GF-D8 (cell line): ENCODE measurements at places on chromosomes 5 and 9.

DNA sequence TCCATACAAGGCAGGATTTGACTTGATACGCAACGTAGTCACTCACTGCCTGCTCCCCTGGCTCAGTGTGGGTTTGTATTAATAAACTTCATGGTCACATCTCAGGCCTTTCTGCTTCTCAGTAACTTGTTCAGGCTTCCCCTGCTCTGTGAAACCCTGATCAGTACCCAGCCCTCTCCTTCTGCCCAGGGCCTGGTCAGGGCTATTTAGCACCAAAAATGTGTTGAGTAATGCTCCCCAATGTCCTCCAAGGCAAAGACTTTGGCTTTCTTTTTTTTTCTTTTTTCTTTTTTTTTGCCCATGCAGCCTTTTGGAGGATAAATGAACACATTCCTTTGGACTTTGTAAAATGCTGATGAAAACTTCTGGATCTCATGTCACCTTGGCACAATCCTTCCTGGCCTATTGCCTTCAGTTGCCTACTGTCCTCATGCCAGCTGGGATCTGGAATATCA lies 399.2 kb upstream of the KLF4 start:
- DNase-seq: no peak

GRCh38 chr5:104327801-104328200 lies 765.2 kb upstream of the NUDT12 start:
- DNase-seq: no peak

DNA sequence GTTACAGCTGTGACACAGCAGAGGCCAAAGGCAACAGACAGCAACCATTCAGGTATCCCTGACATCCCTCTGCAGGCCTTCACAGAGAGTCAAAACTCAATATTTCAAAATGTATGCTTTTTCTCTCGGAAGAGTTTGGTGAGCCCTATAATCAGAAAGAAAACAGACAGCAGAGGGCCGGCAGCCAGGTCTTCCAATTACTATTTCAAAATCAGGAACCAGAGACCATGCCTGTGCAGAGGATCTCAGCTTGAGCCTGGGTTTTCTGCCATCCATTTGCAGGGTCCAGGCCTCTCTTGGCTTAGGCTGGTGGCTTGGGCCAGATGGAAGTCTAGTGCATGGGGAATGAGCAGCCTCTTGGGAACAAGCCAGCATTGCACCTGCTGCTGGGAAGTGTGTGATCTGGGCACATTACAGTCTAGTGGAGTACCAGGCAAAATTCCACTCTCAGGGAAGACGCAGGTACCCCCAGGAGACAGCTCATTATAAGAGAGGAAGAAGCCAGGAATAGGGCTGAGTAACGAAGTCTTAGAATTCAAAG lies 231.3 kb downstream of the ENC1 start:
- DNase-seq: no peak

- no peak for DNase-seq
These were observed 117.6 kb upstream of the ANKRD55 start for GRCh38 chr5:56350597-56351170.

- DNase-seq: no peak
These were observed 25.0 kb downstream of the SH3PXD2B start for GRCh38 chr5:172429201-172429940.

- no peak for DNase-seq
These were observed 1064.4 kb upstream of the DMAC1 start for GRCh38 chr9:8863886-8864544.

DNA sequence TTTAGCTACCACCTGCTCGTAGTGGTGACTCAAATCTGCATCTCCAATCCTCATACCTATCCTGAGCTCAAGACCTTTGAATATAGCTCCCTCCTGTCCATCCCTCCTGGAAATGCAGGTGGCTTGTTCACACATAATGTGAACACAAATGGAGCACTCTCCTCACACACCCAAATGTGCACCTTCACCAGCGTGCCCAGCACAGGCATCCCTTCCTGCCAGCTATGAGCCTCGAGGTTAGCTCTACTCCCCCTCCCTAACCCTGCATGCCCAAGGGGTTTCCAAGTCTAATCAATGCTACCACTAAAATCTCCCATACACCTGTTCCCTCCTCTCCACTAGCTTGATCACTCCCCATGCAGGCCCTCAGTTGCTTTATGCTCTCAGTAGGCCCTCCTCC lies 2.2 kb upstream of the TGFBI start:
- DNase-seq: no peak
